ENCODE measurements at places on chromosomes 3 and 15. TPM values are rescaled to one million over a fixed set of nuclear protein-coding genes. Genes with fewer than 3 reads are reported as not detected.

The RAD51 gene
- 0.45 TPM for polyA plus RNA-seq

The SERINC4 gene
- 1.1 TPM for polyA plus RNA-seq

The C3orf20 gene
- not detected for polyA plus RNA-seq

The SLC28A1 gene
- polyA plus RNA-seq = not detected

The KNL1 gene
- 1.1 TPM for polyA plus RNA-seq

The GOLGA6L7 gene
- not detected for polyA plus RNA-seq

The IL12A gene
- polyA plus RNA-seq = 3.5 TPM
